ENCODE measurements at places on chromosomes 13 and 19.
A peak's percentile ranks its signal among the peaks of the same experiment; 100 is the strongest.

DNA sequence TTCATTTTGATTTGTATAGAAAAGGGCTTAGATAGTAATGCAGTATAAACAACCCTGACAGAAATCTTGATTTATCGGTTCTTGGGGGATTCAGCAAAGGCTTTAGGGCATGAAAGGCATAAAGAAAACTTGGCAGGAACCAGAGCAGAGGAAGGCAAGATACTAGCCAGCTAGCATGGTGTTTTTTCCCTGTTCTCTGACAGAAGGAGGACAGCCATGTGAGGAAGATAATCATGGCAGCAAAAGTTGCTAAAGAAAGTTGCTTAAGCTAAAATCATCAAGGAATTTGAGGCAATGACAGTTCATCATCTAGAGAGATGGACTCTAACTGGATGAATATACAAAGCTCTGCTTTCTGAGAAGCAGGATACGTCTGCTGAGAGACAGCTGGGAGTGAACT is 294.1 kb downstream of the KCNRG start:
- no peak for DNase-seq

DNA sequence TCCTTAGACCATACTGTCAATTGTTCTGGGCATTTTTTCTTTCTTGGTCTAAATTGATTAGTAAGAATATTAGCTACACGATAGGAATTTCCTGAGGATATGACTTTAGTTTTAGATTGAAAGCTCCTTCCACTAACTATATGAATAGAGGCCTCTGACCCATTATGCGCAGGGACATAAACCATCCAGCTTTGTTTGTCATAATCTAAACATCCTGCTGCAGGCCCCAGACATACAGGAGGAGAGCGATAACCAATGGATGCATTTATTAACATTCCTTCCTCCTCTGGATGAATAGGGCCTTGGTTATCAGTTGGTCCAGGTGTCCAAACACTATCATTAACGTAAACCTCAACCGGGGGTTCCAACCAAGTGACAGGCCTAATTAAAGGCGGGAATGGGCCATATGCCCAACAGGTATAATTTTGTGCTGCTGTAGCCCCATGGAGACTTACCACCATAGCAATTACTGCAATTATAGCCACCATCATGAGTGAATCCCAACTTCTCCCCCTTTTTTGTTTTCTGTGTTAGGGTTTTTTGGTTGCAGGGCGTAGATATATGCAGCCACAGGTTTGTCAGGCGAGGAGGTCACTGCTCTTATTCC is 32.6 kb downstream of the CLEC4M start:
- DNase-seq = no peak

GRCh38 chr19:15159251-15159650 is 41.5 kb downstream of the NOTCH3 start:
- no peak for DNase-seq

GRCh38 chr13:35162420-35162819 is 220.3 kb downstream of the NBEA start:
- DNase-seq = no peak

DNA sequence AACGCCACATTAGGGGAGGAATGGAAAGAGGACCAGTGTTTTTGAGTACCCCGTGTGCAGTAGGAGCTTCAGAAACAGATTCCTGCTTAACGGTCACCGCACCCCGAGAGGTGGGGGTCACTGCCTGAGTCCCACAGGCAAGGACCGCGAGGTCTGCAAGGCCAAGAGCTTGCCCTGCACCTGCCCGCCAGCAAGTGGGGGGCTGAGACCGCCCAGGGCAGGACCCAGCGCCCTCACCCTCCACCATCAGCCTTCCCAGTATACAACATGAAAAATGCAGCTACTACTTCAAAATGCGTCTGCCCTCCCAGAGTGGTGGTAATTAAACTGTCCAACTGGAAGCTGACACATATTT is 44.9 kb downstream of the COL4A1 start:
- no peak for DNase-seq

DNA sequence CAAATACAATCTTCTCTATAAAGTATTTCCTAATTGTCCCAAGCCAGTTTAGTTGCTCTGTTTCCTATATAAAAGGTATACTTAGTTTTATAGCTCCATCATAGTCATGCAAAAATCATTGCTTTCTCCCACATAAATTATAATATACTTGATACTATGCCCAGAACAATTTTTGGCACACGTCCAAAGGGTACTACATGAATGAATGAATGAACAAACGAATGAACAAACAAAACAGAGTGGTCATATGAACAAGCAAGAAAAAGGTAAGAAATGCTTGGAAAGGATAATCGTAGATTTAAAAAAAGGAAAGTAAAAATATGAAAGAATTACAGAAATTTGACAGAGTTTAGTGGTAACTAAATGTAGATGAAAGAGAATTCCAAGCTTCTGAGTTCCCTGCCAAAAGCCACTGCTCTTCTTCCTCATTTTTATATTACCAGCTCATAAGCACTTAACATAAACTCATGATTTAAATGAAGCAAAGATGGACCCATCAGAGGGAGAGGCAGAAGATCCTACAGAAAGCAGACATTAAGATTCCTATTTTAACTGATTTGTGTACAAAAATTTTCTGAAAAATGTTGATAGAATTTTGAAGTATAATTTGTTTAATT is 123.2 kb downstream of the ENOX1 start:
- DNase-seq = no peak

DNA sequence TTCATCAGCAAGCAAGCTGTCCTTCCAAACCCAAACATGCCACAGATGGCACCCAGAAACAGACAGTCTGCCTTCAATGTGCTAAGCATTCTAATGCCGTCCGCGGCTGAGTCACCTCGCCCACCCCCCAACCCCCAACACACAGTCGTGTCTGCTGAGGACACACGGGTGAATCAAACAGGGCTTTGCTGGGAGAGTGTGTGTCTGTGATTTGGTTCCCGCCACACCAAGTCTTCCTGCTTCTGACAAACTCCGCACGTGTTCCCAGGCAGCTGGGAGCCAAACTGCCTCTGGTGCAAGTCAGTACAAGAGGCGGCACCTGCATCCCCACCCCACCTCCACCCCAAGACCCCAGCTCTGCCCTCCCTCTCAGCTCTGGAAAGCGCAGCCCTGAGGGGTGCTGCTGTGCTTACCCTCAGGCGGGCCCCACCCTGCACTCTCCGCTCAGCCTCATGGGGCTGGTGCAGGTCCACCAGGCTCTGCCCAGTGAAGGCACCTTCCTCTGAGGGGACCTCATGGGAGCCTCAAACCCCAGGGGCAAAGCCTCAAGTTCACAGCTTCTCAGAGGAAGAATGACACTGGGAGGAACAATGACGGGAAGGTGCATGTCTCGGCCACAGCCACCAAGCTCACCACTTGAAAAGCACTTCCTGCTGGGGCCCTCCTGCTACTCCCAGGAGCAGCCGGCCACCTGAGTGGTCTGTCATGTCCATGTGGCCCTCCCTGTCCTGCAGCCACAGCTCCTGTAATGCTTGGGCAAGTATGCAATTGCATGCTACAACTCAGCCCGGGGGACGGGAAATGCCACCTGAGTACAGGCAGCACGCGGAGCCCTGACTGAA is 15.0 kb upstream of the SLC35E1 start:
- no peak for DNase-seq

- no peak for DNase-seq
Observed at GRCh38 chr19:16087940-16088339, 11.6 kb downstream of the TPM4 start.

DNA sequence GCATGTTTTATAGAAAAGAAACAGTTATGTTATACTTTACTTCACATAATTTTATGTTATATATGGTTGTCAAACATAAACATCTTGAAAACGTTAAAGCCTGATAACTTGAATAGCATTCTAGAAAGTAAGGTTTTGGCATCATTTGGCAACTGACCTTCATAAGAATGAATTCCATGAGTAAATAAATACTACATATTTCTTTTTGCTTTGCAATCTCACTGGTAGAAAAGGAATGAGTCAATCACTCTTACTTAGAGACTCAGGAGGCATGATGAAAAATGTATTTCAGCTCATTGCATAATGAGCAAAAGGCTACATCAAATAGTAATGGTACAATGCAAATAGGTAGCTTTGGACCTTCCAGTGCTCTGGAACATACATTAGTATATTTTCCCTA is 1381.9 kb downstream of the EFNB2 start:
- no peak for DNase-seq

DNA sequence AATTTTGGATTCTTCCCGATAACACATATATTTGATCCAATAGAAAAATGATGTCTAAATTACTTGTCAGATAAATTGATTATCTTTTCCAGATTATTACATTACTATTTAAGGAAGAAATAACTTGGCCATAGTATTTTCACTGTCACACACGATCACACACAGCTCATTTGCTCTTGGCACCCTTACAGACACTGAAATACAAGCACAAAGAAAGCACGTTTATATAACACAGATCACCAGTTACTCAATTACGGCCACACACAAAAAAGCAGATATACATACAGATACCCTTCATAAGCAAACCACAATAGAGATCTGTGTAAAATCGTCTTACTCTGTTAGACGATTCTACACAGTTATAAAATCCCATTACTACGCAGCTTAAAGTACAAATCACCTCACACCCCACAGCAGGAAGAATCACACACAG is 716 bp upstream of the ZNF420 start:
- peak; percentile 58 for DNase-seq

DNA sequence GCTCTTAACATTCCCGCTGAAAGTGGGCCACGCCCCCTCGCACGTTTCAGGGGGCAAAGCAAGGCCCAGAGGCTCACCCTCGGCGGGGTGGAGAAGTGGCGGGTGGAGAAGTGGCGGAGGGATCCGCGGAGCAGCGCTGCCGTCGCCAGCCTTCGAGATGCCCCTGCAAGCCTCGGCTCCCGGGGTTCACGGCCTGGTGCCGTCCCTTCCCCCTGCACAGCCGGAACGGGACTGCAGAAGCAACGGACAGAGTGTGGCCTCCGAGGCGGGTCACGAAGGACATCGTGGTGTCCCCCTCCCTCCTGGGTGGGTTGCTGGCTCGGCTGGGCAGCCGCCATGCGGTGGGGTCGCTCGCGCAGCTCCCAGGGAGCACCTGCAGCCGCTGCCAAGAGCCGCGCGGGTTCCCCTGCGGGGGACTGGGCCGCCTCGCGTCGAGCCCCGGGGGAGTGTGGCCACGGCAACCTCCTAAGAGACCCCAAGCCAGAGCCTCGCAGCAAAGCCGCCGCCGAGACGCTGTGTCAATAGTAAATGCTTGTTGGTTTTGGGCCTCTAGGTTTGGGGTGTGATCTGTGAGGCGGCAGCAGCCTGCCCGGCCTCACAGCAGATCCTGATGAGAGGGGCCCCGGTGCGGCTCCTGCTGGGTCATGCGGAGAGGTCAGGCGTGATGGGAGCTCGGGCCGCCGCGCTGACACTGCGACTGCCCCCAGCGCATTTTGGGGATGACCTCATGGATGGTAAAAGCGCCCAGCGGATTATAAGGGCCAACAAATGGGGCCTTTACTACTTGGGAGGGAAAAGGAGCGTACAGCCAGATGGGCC is 5.5 kb downstream of the TPGS1 start:
- no peak for DNase-seq

DNA sequence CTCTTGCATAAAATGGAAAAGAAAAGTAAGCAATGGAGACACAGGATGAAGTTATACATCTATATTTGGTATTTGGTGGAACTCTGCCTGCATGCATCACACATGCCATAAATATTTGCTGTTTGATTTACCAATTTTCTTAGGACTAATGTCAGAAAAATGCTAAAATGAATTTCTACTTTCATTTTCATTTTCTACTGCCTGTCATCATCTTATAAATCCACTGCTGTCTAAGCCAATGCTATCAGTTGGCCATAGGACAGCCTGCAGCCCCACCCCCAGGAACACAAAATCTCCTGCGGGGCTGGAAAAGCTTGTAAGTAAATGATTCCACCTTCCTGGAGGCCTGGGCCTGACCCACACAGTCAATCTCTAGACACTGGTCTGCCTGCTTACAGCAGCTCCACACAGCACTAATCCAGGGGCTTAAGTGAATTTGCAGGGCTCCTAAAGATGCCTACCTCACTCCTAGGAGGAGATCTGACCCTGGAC is 122.0 kb downstream of the ENOX1 start:
- DNase-seq = no peak

- no peak for DNase-seq
Observed at GRCh38 chr13:50994651-50995050, 85.1 kb downstream of the RNASEH2B start.

- no peak for DNase-seq
Observed at GRCh38 chr13:110978390-110978789, 63.5 kb upstream of the ANKRD10 start.
